ENCODE measurements at places on chromosomes 5 and 9.

GRCh38 chr9:38096238-38096805 lies 27.3 kb upstream of the SHB start:
- DNase-seq = no peak

- DNase-seq = no peak
These were observed 3.3 kb downstream of the SLC23A1 start for GRCh38 chr5:139379626-139380449.

GRCh38 chr5:93967923-93968322 lies 226.5 kb upstream of the POU5F2 start:
- no peak for DNase-seq

DNA sequence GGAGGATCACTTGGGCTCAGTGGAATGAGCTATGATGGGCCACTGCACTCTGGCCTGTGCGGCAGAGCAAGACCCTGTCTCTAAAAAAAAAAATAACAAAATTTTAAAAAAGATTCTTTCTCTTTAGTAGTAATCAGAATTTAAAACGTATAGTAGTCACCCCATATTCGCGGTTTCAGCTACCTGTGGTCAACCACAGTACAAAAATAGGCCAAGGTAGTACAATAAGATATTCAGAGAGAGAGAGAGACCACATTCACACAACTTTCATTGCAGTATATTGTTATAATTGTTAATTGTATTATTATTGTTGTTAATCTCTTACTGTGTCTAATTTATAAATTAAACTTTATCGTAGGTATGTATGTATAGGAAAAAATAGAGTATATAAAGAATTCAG lies 18.7 kb downstream of the INIP start:
- no peak for DNase-seq

- DNase-seq = no peak
These were observed 163.7 kb downstream of the ESM1 start for GRCh38 chr5:54821445-54822323.

DNA sequence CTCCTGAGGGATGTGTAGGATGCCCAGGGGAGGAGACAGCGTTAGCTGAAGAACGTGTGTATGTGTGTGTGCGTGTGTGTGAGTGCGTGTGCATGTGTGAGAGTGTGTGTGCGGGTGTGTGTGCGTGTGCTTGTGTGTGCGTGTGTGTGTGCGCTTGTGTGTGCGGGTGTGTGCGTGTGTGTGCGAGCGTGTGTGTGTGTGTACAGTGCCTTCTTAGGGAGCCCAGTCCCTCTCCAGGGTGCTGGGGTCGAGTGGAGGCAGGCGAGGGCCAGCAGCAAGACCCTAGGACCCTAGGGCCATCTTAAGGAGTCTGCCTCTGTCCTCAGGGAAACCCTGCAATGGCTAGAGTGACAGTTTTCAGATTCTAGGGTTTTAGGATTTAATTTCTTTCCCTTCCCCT lies 26.0 kb upstream of the STXBP1 start:
- no peak for DNase-seq

- DNase-seq = no peak
These were observed 1015.0 kb downstream of the CDH9 start for GRCh38 chr5:26023361-26023760.

GRCh38 chr5:14901462-14902051 lies 30.0 kb upstream of the ANKH start:
- DNase-seq = no peak

DNA sequence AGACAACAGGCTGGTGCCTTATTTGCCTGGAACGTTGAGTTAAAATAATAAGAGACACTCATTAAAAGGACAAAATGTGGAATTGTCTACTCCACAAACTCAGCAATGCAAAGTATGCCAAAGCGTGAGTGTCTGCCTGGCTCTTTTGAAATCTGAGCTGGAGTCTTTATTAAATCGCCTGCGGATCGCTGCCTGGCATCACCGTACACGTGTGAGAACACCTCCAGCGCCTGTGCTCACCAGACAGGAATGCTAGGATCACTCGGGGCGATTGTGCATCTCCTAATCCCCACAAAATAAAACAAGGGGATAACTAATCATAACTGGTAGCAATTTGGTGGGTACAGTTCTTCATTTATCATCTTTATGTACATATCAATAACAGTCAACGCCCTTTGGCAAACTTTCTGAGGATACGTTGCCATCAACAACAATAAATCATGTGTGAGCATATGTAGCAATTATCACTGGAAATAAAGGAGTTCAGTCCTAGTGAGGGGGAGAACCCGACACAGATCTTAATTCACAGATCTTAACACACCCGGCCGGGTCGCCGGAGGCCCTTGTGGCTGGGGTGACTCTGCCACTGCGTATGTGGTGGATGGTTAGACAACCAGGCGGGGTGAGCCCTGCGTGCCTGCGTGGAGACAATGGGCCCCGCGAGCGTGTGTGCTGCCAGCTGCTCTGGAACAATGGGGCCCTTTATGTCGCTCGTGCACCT lies 284.9 kb upstream of the IRX1 start:
- DNase-seq = no peak

GRCh38 chr5:110913221-110913620 lies 158.3 kb upstream of the TSLP start:
- no peak for DNase-seq

- peak; percentile 6 for DNase-seq
These were observed 40.0 kb upstream of the ORM1 start for GRCh38 chr9:114282926-114283325.

GRCh38 chr5:124162767-124163532 lies 583.5 kb downstream of the ZNF608 start:
- DNase-seq = no peak

DNA sequence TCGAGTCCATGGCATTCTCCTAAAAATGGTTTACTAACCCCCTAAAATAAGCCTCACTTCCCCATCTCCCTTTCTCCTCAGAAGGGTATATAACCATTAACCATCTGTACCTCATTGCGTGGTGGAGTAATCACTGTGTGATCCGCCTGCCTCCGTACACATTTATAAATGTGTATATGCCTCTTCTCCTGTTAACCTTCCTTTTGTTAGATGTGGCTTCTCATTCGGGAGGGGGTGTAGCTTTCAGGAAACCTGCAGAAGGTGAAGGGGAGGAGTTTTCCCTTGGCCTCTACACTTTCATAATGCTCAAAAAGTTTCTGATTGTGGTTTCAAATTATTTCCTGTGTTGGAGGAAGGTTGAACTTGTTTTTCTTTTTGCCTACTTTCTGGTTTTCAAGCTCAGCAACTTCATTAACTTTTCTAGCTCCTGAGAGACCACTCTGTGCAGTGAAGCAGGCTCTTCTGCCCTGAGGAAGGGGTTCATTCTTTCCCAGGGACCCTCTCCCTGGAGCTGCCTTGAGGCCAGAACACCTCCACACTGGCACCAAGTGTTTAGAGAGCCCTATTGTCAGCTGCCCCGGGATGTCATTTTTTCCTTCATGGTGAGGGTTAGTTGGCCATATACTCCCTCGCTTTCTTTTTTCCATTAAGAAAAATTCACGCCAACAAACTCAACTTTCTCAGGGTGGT lies 46.9 kb downstream of the RASGRF2 start:
- no peak for DNase-seq

Data from lower lobe of right lung (tissue), 2 donors.